ENCODE measurements at places on chromosomes 7 and 10. TPM values are rescaled to one million over a fixed set of nuclear protein-coding genes. Genes with fewer than 3 reads are reported as not detected.
A peak's percentile ranks its signal among the peaks of the same experiment; 100 is the strongest.

The PYROXD2 gene
- total RNA-seq: 12.9 TPM

The PON1 gene
- total RNA-seq: not detected

The UCMA gene
- not detected for total RNA-seq

The DENND2A gene
- not detected for total RNA-seq

The MYOZ1 gene
- total RNA-seq: not detected

DNA sequence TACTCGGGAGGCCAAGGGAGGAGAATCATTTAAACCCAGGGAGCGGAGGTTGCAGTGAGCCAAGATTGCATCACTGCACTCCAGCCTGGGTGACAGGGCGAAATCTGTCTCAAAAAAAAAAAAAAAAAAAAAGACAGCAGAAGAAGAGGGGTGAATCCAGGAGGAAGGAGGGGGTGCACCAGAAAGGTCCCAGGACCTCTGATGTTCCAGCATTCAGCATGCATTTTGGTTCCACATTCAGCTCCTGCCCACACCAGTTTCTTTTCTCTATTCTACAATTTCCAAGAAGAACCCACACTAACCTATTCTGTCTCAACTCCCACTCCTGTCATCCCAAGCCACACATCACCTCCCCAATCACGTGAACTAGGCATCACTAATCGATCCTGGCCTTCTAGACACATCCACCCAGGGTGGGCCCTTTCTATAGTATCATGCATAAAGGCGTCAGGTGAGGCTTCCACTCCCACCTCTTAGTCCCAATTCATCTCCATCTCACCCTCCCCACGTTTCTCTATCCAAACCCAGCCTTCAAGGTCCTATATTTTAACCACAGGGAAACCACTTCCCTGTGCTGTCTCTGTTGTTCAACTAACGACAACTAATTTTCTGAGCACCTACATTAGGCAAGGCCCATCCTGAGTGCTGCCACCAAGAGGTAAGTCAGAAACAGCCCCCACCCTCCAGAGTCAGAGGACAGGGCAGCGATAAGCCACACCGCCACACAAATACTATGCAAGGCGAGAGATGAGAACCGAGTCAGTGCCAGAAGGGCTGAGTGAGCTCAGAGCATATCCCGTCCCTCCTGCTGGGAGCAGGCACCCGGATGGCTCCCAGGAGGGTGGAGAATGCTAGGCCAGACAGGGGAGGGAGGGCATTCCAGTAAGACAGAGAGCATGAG lies 2.2 kb downstream of the ANXA11 start:
- DNase-seq: no peak

GRCh38 chr7:105101864-105102263 lies 87.9 kb downstream of the KMT2E start:
- DNase-seq: no peak

- no peak for DNase-seq
Measured at GRCh38 chr7:91030680-91031380, 233.4 kb upstream of the FZD1 start.

DNA sequence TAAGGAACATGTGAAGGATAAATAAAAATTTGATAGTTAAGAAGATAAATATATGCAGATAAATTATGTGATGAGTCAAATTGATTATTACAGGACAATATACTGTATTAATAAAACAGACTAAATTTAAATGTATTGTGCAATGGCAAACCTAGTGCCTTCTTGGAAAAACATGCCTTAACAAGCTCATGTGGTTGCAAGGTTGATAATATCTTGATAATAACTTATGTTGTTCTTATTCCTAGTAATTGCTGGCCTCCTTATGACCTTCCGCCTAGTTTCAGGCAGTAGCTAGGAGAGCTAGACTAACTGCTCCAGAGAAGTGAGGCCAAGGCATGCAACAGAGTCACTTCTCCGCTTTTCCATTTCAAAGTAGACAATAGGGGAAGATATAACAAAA lies 7.6 kb upstream of the RAB11FIP2 start:
- no peak for DNase-seq

DNA sequence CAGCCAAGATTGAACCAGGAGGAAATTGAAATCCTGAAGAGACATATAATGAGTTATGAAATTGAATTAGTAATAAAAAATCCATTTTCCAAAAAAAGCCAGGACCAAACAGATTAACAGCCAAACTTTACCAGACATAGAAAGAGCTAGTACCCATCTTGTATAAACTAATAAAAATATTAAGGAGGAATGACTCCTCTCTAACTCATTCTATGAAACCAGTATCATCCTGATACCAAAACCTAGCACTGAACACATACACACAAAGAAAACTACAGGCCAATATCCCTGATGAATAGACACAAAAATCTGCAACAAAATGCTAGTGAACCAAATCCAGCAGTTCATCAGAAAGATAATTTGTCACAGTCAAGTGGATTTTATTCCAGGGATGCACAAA lies 140.6 kb downstream of the PCDH15 start:
- no peak for DNase-seq

DNA sequence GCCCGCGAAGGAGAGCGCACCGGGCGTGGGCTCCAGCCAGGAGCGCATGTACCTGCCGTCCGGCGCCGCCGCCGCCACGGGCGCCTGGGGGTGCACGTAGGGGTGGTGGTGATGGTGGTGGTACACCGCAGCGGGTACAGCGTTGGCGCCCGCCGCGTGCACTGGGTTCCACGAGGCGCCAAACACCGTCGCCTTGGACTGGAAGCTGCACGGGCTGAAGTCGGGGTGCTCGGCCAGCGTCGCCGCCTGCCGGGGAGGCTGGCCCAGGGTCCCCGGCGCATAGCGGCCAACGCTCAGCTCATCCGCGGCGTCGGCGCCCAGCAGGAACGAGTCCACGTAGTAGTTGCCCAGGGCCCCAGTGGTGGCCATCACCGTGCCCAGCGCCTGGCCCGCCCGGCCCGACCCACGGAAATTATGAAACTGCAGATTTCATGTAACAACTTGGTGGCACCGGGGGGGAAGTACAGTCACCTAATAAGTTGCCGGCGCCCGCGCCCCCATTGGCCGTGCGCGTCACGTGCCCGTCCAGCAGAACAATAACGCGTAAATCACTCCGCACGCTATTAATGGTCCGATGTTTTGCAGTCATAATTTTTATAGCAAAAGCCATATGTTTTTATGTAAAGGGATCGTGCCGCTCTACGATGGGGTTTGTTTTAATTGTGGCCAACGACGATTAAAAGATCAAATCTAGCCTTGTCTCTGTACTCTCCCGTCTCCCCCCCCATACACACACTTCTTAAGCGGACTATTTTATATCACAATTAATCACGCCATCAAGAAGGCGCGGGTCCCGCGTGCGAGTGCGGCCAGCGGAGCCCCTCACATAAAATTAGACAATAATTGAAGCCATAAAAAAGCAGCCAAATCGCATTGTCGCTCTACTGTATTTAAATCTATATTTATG lies at the start of gene HOXA9:
TSS of gene HOXA9 (minus strand) at position 449 of the 907 bp plus-strand sequence. CDS start at position 369, 80 bp downstream.
- peak; percentile 20 for DNase-seq

DNA sequence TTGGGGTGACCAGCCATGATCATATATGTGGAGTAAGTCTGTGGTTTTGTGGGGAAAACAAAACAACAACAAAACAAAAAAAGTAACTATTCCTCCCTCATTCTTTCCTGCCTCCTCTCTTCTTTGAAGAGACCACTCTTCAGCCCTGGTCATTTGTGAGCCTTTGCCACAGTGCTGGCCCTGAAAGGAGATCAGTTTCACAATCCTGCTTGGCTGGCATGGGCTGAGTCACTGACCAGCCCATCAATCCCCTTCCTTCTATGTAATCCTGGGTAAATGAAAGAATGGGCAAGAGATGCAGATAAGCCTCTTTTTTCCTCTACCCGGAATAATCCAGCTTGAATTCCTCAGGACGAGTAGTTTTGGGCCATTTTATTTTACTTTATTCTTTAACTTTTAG lies 13.6 kb downstream of the CSTF2T start:
- no peak for DNase-seq

- DNase-seq: no peak
Measured at GRCh38 chr10:114311023-114311422, 72.0 kb downstream of the VWA2 start.

GRCh38 chr10:78455236-78455635 lies 421.6 kb downstream of the RPS24 start:
- no peak for DNase-seq
